Neural crest cell (in vitro differentiated cells): ENCODE measurements at places on chromosomes 16 and 17.

- no peak for DNase-seq
Measured at GRCh38 chr16:13203725-13204124, 302.3 kb downstream of the SHISA9 start.

DNA sequence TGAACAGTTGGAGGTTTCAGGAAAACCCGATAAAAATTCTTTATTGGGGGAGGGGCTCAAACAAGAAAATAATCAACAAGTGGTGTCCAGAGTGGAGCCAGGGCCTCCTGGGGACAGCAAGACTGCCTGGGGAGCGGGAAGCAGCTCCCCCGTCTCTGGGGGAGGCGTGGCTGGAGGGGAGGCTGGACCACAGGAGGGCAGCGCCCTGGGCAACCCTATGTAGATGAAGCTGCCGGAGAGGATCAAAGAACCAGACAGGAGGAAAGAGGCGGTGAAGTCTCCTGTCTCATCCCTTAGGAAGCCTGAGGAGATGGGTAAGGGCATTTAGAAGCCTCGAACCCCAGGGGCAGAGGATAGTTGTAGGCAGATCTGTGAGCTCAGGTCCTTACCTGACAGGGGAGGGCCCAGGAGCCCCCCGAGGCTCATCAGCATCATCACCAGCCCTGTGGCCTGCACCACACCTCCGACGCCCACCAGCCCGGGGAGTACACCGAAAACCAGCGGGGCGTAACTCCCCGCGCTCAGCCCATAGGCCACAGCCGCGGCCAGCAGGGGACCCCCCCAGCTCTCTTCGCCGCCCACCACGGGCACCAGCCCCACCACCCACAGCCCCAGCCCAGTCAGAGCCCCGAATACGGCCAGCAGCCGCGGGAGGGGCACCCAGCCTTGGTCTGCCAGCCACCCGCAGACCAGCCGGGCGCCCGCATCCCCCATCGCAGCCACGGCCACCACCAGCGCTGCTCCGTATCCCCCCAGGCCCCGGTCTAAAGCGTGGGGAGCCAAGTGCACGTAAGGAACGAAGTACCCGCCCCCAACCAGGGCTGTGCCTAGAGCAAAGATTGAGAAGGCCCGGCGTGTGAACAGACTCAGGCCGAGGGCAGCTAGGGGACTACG, 2.0 kb downstream of the SLC16A11 start:
- DNase-seq: no peak

- DNase-seq: no peak
Measured at GRCh38 chr16:694863-695354, 4.7 kb upstream of the WDR24 start.

- DNase-seq: no peak
Measured at GRCh38 chr17:55730380-55730779, 7.7 kb upstream of the TMEM100 start.

GRCh38 chr17:10623737-10624338, 33.3 kb downstream of the MYH3 start:
- DNase-seq: no peak

GRCh38 chr16:68202091-68202519, 33.8 kb downstream of the ESRP2 start:
- DNase-seq: no peak

DNA sequence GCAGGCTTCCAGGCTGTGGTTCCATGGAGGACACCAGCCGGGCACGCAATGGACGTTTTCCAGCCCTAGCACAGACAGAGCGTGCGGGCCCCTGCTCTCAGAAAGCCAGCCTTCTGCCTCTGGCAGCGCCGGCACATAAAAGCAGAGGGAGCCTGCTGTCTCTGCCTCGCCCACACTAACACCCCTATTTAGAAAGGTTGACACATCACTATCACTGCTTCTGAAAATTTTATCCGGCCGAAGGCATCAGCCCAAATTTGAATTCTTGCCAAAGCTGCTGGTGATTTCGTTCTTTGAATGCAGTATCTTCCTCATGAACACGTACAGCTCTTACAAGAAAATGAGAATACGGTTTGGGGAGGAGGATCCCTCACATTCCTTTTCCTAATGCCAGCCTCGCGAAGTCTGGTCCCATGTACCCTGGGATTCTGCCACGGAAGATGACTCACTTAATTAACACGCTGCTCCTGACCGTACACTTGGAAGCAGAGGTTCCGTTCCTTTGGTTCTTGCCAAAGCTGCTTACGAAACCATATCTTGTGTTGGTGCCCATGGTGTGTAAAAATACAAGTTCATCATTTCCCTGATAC, 1.3 kb upstream of the RAB11FIP3 start:
- no peak for DNase-seq
